ENCODE measurements at places on chromosomes 5 and 9.

DNA sequence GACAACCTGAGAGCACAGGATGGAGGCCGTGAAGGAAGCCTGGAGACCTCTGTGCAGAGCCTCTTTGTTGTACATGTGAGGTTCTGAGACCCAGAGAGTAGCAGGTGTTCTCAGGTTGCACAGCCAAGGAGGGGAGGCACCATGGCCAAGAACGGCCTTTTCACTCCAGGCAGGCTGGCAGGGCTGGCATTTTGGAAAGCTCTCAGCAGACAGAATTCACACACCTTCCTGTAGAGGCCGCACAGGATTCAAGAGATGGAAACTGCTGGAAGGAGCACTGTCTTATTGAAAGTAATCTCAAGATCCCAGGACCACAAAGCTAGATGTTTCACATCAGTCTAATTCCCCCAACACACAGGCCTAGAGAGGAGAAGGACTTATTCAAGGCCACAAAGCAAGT is 52.8 kb upstream of the XPA start:
- DNase-seq, result no peak

DNA sequence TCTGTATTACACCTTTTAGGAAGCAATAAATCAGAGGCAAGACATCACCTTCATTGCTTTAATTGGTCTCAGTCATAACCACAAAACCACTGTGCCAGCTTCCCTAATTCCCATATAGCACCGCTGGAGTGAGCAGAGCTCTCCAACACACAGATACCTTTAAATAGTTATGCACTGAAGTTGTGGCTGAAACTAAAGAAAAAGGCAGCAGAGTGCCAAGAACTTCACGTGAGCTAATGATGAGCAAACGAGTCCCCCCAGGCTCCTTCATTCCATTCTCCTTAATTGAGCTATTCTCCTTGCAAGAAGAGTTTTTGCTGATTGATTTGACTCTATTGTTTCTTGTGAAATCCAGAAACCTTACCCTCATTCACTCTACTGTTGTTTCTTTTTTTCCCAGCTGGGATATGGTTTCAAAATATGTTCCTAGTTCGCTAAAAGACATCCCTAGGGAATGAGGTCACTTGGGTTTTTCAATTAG is 501.5 kb downstream of the SPATA31D1 start:
- no peak for DNase-seq

GRCh38 chr5:150278916-150279315 is 10.7 kb downstream of the CAMK2A start:
- no peak for DNase-seq

GRCh38 chr5:78925129-78925876 is 59.8 kb downstream of the ARSB start:
- DNase-seq, result no peak

DNA sequence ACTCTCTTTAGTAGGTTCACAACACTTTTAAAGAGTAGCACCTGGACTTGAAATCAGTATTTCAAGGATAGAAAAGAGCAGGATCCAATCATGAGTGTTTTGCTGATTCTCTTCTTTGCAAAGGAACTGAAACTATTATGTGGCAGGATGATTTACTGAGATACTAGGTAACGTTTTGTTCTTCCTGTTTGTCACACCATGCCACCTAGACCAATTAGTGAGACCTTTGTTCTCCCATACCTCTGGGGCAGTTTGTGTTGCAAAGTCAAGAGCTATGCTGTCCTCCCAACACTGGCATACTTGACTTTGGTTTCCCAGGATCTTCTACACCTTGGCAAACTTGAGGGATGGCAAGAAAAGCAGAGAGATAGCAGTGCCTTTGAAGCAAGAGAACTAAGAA is 43.4 kb downstream of the PPP1R2B start:
- DNase-seq, result no peak

DNA sequence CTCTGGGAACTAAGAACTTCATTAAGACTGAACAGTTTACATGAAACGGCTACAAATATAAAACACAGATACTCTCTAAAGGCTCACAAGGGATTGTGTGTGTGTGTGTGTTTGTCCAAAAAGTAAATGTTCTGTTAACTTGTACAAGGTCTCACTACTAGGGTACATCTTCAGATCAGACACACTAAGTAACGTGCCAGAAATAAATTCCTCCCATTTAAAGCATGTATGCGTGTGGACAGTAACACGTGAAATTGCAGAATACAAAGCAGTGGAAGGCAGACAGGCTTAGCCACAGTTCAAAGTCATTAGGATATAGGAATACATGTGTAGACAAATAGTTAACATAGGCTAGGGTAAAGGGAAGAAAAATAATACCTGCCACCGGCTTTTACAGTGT is 1.8 kb downstream of the BNC2 start:
- no peak for DNase-seq

DNA sequence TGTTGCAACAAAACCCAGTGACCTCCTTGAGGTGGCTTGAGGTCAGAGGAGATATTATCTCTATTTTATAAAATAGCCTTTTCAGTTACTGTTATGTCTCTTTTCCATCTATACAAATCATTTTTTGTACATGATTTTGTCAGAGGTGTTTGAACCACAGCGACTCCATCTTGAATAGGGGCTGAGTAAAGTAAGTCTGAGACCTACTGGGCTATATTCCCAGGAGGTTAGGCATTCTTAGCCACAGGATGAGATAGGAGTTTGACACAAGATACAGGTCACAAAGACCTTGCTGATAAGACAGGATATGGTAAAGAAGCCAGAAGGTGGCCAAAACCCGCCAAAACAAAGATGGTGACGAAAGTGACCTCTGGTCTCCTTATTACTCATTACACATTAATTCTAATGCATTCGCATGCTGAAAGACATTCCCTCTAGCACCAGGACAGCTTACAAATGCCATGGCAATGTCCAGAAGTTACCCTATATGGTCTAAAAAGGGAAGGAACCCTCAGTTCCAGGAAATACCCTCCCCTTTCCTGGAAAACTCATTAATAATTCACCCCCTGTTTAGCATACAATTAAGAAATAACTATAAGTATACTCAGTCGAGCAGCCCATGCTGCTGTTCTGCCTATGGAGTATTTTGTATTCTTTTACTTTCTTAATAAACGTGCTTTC is 283.9 kb upstream of the ISL1 start:
- no peak for DNase-seq

DNA sequence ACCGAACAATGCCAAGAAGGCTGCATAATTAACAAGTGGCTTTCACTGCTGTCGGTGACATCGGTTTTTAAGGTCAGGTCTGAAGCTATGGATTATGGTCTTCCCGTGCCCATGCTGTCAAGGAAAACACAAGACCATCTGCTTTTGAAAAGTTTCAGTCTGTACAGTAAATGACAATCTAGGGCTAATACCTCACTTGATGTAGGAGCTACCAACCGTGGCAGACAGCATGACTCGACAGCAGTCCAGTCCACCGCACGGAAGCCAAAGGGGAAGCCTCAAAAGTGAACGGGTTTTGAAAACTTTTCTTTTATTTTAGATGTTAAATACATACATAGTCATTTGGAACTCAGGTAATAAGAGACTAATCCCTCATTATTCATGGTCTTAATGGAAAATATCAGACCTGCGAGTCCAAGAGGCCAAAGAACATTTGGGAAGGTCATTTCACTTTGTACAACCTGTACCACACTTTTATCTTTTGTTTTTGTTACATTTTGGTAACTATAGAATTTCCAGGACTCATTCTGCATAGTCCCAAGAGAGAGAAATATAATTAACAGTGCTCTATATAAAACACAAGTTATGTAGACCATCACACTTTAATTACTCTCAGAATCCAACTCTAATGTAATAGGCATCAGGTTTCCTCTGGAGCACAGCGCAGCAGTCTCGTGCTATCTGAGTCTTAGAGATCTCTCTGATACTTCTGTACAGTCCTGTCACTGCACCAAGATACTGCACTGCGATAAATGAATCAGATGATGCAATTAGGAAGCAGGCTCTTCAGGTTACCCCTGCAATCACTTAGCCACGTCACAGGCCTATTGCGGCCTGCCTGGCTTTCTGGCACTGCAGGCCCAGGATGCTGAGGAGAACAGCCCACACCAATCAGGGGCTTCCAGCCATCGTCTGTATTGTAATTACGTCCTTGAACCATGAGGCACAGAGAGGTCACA is 184.9 kb downstream of the FANCC start:
- no peak for DNase-seq

- no peak for DNase-seq
Observed at GRCh38 chr9:114836769-114837168, 30.9 kb upstream of the TNFSF15 start.

- DNase-seq, result no peak
Observed at GRCh38 chr5:14467251-14467650, 114.3 kb upstream of the OTULINL start.

- no peak for DNase-seq
Observed at GRCh38 chr5:177550122-177550521, 4.2 kb downstream of the FAM193B start.

DNA sequence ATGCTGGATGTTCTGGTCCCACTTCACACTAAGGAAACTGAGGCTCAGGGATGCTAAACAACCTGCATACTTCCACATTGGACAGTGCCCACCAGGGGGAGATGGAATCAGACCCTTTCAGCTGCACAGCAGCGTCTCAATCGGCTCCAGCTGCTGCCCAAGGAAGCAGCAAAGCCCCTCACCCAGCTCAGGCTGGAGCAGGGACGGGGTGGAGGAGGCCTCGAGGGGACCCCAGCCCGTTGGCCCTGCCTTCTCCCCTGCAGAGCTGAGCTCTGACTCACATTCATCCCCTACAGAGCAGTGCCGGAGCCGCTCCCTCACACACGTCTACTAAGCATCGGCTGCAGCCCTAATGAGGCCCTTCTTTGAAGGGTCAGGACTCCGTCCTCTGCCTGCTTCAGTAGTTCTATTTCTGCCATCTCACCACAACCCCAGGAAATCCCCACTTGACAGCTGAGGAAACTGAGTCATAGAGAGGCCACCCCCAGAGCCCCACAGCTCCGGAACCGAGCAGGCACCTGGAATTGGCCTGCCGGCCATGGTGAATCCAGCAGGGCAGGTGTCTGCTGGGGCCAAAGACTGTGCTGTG is 21.5 kb upstream of the SUSD3 start:
- no peak for DNase-seq

- DNase-seq, result no peak
Observed at GRCh38 chr9:128937310-128938165, 9.9 kb downstream of the DOLK start.

GRCh38 chr5:72280581-72281069 is 39.4 kb downstream of the MRPS27 start:
- DNase-seq, result peak; percentile 60

- peak; percentile 80 for DNase-seq
Observed at GRCh38 chr5:93088592-93089389, 492.2 kb downstream of the NR2F1-AS1 start.

- no peak for DNase-seq
Observed at GRCh38 chr9:111851553-111851952, 45.1 kb upstream of the UGCG start.

All from lung (tissue), 17 donors.